ENCODE measurements at places on chromosomes 16 and 17.

GRCh38 chr17:79919862-79920720 lies 80.9 kb upstream of the CBX4 start:
- DNase-seq, result no peak

GRCh38 chr17:8855477-8856204 lies 11.8 kb downstream of the PIK3R6 start:
- no peak for DNase-seq

- no peak for DNase-seq
Measured at GRCh38 chr17:48818361-48818841, 1.4 kb upstream of the TTLL6 start.

DNA sequence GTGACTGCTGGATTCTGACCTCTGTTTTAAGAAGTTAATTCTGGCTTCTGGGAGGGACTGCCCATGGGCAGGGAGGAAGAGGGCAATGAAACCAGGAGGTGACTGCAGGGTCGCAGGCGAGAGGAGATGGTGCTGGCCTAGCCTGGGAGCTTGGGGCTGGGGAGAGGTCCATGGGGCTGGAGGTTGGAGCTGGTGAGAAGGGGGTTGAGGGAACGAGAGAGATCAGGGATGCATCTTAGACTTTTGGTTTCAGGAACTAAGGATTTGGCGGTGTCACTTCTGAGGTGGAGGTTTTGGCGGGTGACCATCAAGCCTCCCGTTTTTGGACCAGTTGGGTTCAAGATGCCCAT lies 64.6 kb downstream of the NKD1 start:
- no peak for DNase-seq

DNA sequence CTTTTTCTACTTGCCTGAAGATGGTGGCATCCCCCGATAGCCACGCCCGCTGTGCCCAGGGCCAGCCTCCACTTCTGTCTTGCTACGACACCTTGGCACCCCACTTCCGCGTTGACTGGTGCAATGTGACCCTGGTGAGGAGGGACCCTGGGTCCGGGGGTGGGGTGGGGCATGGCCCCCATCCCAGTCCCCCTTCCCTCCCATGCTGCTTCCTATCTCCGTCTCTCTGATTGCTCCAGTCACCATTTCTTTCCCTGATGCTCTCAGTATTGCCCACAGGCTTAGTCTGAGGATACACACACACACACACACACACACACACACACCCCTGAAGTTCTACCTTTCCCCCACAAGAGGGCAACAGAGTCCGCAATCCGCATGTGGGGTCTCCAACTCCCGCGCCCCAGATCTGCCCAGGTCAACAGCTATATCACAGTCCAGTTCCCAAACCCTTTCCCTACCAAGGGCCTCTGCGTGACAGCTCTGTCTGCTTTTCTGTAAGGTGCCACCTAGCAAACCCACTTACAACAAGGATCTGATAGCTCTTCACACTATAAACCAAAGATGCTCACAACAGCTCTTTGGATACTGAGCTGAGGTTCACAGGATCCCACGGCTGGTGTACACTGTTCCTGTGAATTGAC lies 3.4 kb downstream of the SGCA start:
- DNase-seq, result peak; percentile 73

- no peak for DNase-seq
Measured at GRCh38 chr17:40996829-40997228, 2.9 kb upstream of the KRTAP3-3 start.

DNA sequence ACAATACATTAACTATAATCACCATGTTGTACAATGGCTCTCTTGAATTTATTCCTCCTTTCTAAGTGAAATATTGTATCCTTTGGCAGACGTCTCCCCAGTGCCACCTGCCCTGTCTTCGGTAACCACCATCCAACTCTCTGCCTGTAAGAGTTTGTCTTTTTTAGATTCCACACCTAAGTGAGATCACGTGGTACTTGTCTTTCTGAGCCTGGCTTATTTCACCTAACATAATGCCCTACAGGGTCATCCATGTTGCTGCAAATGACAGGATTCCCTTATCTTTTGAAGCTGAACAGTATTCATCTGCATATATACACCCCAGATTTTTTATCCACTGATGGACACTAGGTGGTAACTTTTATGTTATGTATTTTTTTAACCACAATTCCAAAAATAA lies 24.2 kb downstream of the ORC6 start:
- no peak for DNase-seq

GRCh38 chr17:18997650-18998196 lies 6.8 kb downstream of the FAM83G start:
- no peak for DNase-seq

DNA sequence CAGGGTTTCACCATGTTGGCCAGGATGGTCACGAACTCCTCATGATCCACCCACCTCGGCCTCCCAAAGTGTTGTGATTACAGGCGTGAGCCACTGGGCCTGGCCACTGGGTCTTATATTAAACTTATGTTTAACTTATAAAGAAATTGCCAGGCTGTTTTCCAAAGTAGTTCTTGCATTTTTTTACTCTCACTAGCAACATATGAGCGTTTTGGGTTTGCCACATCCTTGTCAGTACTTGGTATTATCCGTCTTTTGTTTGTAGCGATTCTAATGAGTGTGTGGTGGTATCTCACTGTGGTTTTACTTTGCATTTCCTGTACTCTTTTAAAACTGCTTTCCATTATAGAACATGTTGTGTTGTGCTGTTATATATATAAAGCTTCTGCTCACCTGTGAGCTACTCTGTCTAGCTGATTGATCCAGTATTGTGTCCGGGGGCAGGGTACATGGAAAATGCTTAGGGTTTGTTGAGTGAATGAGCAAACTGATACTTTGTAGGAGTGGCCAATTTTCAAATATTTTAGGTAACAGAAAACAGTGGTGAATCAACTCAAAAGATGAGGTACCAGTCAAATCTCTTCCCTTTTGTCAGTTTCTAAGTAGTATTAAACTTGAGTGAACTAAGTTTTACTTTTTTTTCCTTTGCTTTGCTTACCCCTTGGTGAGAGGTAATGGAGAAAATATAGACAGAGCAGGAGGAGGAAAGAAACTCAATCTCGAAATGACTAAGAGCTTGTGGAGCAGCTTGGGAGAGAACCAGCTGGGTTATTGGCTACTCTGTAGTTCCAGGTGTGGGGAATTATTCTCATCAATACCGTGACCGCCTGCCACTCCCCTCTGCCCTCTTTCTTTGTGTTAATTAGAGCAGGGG lies 75.8 kb downstream of the PITPNC1 start:
- no peak for DNase-seq

GRCh38 chr16:87203060-87203656 lies 114.0 kb downstream of the C16orf95 start:
- peak; percentile 81 for DNase-seq

GRCh38 chr17:12554251-12554650 lies 111.4 kb upstream of the MYOCD start:
- DNase-seq, result peak; percentile 30

DNA sequence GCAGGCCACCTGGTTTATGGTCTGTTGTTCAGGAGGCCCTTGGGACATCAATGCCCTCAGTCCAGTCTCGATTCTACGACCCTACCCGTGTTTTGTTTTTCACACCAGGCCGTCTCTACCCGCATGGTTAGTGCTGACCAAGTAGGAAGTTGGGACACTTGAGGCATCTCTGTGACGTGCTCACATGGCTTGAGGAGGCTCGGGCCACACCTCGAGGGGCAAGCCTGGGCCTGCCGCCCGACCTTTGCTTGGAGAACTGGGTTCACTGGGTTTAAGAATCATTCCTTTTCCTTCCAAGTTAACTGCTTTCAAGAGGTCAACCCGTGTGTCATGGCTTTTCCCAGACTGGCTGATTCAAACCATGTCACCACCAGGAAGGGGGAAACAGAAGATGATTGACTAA lies 86.8 kb downstream of the CMIP start:
- peak; percentile 28 for DNase-seq

DNA sequence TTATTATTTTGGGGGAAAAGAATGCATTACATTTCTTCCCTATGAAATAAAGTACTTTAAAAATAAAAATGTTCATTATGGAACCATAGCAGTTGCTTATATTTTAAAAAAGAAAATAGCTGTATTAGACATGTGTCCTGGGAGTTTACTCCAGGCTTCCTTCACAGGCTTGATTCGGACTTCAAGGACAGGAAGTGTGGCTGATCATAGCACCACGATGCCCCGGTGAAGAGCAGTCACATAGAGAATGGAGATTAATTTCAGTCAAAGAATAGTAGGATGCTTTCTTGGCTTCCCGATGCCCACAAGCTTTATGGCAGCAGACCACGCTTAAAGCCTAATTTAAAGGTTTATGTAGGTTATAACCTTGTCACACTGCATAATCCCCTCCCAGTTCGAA lies 125.1 kb downstream of the NPIPB5 start:
- DNase-seq, result no peak

GRCh38 chr17:80169784-80170500 lies at the start of gene CARD14:
TSS of gene CARD14 (plus strand) at chr17:80170030. CDS start at chr17:80181439, 11,409 bp downstream.
- DNase-seq, result no peak

DNA sequence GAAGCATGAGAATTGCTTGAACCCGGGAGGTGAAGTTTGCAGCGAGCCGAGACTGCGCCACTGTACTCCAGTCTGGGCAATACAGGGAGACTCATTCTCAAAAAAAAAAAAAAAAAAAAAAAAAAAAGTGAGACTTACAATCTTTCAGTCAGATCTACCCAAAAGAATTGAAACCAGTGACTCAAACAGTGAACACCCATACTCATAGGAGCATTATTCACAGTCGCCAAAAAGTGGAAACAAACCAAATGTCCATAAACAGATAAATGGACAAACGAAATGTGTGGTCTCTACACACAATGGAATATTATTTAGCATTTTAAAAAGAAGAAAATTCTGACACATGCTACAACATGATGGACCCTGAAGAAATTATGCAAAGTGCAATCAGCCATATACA lies 9.1 kb upstream of the SCNN1B start:
- no peak for DNase-seq

DNA sequence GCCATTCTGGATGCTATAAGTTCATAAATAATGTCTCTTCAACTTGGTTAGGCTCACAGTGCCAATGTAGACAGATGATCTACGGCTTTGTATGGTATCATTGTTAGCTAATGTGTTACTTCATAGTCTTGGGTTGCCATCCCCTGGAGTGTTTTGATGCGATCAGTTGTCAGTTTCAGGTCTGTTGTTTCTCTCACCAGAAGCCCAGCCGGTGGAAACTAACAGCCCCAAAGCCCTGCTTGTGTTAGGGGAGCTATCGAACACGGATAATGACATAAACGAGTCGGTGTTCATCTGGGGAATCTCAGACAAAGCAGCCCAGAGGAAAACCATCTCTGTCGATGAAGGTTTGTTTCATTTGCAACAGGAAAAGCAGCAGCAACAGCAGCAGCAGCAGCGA lies 107.4 kb upstream of the ANKFN1 start:
- DNase-seq, result no peak

DNA sequence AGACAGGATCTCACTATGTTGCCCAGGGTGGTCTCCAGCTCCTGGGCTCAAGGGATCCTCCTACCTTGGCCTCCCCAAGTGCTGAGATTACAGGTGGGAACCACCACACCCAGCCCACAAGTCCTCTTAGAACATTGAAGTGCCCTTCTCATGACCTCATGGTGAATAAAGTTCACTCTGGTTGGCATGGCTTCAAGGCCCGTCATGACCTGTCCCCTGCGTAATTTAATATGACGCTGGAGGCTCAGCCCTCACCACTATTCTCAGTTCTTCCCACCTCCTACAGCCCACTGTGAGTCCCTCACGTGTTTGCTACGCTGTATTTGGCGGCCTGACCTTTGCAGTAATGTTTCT lies 1.9 kb downstream of the ENDOV start:
- no peak for DNase-seq

GRCh38 chr17:1725642-1726511 lies 1.4 kb downstream of the WDR81 start:
- no peak for DNase-seq

DNA sequence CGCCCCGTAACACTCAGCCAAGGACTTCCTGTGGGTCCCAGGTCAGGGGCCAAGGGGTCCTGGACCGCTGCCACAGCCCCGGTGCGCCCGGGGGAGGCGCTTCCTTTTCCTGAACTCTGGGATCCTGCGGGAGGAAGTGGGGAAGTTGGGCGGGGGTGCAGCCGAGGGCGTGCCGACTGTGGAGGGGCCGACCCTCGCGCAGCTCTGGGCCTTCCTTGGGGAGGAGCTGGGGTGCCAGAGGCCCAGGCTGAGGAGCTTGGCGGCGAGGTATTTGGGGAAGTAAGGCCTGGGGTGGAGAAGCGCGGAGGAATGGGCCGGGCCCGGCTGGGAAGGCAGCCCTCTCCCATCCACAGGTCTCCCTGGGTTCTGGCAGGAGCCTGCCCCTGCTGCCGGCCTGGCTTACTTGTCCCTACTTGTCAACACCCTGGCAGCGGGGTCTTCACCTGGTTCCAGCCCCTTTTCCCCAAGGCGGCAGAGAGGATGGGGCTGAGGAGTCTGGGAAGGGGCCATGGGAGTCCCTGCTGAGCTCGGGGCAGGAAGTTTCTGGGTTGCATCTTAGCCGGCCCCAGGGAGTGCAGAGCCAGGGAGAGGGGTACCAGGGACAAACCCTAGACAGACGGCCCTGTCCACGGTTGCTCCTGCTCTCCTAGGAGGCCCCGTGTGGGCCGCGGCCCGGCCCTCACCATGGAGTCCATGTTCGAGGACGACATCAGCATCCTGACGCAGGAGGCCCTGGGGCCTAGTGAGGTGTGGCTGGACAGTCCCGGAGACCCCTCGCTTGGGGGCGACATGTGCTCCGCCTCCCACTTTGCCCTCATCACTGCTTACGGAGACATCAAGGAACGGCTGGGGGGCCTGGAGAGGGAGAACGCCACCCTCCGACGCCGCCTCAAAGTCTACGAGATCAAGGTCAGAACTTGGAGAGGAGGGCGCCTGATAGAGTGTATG lies 1.7 kb downstream of the TBKBP1 start:
- DNase-seq, result no peak

- DNase-seq, result peak; percentile 80
Measured at GRCh38 chr16:15041271-15042004, 14.4 kb downstream of the NTAN1 start.

- no peak for DNase-seq
Measured at GRCh38 chr16:8908810-8909468, 26.8 kb downstream of the LITAFD start.

All from fibroblast of mammary gland (primary cell).